ENCODE measurements at places on chromosomes 6 and 20.

GRCh38 chr6:37538107-37538506, 38.4 kb upstream of the CCDC167 start:
- no peak for DNase-seq

DNA sequence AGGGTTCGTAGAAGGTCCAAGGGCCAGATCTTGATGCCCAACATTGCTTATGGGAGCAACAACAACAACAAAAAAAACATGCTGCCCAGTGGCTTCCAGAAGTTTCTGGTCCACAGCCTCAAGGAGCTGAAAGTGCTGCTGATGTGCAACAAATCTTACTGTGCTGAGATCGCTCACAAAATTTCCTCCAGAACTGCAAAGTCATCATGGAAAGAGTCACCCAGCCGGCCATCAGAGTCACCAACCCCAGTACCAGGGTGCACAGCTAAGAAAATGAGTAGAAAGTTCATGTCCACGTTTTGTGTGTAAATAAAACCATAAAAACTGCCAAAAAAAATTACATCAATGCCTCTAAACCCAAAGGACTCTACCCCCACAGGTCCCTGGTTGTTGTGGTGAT, 3.8 kb downstream of the HLA-DPB1 start:
- DNase-seq: no peak

- DNase-seq: no peak
Measured at GRCh38 chr20:35307666-35308653, 15.7 kb upstream of the FAM83C start.

DNA sequence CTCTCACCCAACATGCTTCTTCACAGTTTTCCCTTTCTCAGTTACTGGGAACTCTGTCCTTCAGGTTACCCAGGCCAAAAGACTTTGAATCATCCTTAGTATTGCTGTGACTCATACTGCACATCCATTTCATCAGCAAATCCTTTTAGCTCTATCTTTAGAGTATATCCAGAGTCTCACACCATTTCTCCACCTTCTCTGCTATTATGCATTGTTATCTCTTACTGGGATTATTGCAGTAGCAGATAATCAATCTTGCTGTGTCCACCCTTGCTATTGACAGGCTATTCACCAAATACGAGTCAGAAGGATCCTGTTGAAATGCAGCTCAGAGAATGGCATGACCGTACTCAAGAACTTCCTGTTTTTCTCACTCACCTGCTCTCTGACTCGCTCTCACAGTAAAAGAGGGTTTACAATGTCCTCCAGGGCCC, 57.3 kb downstream of the BCKDHB start:
- no peak for DNase-seq

DNA sequence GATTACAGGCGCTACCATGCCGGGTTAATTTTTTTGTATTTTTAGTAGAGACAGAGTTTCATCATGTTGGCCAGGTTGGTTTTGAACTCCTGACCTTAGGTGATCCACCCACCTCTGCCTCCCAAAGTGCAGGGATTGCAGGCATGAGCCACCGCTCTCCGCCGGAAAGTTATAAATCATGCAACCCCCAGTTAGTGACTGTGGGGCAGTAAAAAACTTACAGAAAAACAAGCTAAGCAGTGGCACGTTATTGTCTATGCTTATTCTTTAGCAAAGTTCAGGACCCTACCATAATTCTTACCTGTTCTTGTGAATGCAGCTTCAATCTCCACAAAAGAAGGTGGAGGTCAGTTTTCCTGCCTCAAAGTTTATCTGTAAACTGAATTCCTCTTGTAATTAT, 47.5 kb upstream of the BTN3A2 start:
- DNase-seq: no peak

GRCh38 chr6:55694759-55695158, 115.8 kb upstream of the HMGCLL1 start:
- DNase-seq: no peak

DNA sequence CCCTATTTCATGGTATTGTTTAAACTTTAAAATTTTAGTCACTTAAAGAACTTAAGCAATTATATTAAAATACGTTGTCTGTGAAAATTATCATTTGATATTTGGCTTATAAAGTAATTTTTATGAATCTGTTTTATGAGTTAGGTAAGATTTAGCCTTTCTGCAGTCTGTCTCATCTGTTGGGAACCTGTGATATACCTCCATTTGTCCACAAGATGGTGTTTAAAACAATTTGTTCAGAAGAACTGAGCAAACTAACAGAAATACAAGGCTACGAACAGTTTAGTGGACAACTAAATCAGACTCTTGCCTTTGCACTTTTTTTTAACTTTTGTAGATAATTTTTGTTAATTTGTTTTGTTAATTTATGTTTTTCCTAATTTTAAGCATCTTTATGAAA, 92.4 kb downstream of the COL9A1 start:
- DNase-seq: no peak

DNA sequence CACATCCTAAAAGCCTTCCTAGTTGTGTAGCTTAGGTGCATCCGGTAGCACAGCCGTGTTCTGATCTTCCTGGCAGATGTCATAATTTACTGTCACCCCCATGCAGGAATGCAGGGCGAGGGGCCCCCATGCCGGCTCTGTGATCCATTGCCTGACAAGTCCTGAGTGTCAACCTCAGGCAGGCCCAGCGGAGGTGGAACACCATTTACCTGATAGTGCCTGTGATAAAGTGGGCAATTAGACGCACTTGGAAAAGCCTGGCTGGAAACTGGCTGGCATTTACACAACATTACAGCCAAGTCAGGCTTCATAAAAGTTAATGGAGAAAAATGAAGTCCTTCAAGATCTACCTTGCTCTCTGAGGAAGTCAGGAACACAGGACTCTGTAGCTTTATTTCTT, 521.4 kb upstream of the JAG1 start:
- no peak for DNase-seq

DNA sequence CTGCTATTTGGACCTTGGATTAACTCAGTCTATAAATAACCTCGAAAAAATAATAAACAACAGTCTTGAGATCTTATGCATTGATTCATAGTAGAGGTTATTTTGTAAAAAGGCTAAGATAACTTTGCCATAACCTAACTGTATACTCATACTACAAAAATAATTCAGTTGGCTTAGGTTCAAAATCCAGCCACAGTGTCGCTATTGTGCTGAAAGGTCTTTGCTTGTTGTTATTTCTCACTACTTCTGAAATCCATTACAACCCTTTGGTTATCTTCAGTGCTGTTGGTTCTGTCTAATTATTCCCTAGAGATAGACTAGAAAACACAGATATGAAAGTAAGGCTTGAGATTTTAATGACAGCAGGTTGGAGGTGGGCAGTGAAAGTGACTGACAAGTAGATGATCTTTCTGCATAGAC, 74.4 kb downstream of the MKKS start:
- DNase-seq: no peak

DNA sequence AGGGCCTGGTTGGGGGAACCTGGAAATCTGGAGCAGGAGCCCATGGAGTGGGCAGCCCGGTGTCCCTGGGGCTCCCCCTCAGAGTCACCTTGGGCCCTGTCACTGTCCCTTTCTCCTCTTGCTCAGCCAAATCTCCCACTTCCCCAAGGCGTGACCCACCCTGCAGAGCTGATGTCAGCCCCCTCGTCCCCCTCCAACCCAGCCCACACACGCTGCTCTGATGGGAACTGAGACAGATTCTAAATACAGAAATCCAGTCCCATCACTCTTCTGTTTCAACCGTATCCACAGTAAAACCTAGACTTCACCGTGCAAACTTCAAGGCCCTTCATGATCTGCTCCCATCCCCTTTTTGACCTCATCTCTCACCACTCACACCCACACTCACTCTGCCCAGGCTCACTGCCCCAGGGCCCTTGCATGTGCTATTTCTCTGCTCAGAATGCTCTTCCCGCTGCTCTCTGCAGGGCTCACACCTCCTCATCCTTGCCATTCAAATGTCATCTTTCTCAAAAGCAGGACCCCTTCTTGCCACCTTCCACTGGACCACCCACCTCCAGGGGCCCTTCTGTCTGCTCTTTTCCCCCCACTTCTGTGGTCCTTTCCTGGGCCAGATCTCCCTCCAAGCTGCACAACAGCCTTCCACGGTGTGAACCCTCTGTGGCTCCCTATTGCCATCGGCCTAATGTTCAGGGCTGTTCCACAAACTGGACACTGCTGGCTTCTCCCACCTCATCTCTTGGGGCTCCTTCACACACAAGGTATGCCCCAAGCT, 16.6 kb downstream of the TGM2 start:
- DNase-seq: no peak

DNA sequence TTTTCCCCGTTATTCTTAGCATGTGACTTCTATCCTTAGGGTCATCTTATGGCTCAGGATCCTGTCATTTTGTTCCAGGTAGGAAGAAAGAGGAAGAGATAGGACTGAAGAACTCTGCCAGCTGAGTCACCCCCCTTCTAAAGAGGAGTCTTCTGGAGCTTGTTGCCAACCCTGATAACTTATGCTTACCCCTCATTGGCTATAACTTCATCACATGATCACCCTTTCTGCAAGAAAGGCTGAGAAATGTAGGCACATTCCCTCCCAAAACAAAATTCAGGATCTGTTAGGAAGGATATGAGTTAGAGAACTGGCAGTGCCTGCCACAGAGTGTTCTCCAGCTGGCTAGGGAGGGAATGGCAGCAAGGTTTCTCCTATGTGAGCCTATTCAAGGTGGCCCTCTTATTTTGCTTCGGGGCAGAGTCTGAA, 35.6 kb downstream of the ARFGEF2 start:
- DNase-seq: no peak

DNA sequence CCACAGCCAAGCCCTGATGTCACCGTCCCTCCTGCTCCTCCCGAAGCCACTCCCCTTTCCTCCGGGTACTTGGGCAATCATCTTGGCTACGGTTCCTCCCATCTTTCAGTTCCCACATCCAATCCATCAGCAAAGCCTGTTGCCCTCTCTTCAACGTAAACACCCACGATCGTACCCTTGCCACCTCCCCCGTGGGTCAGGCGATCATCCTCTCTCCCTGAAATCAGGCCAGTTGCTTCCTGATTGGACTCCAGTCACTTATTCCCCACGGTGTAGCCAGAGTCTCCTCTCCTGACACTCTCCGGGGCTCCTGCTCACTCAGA, 44.5 kb downstream of the SULF2 start:
- no peak for DNase-seq

- DNase-seq: no peak
Measured at GRCh38 chr6:34151321-34152041, 5.6 kb upstream of the GRM4 start.

- DNase-seq: no peak
Measured at GRCh38 chr6:51570168-51570921, 517.1 kb downstream of the PKHD1 start.

- no peak for DNase-seq
Measured at GRCh38 chr20:33995053-33995831, 1.5 kb downstream of the RALY start.

DNA sequence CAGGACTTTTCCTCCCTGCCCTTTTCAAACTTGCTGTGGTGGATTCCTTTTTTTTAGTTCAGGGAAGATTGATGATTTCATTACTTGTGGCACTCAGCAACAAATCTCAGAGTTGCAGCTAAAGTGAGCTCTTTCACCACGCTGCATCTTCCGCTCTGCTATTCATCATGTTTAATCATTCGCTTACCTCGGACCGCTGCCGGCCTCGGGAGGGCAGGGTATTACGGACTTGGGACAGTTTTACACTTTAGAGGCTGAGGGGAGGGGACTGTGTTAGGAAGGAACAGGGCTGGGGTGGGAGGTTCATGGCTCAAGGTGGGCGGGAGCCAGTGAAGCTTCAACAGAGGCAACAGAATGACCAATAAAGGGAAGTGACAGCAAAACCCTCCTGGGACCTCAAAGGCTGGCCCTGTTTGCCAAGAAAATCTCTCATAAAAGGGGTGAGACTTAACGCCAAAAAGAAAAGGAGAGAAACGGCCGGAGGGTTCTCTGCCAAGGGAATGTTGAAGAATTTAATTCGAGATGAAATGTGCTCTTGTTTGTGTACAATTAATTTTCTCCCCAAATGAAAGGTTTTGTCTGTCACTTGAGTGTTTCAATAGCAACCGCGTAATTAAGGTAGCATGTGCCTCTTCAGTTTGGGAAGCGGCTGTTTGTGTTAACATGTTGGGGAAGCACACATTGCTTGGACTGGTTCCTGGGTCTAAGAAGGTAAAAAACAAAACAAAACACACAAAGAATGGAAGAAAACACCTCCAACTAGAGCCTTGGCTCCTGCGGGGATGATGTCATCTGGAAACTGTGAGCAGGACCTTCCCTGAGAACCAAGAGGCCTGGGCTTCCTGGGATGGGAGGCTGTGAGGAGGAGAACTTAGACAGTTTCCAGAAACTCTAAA, 72.5 kb upstream of the SULF2 start:
- DNase-seq: no peak

GRCh38 chr20:30598460-30599230, 658.8 kb upstream of the DEFB115 start:
- DNase-seq: no peak

- no peak for DNase-seq
Measured at GRCh38 chr20:33423141-33423834, 20.3 kb downstream of the SNTA1 start.

GRCh38 chr6:7454696-7455358, 65.2 kb downstream of the RIOK1 start:
- no peak for DNase-seq

DNA sequence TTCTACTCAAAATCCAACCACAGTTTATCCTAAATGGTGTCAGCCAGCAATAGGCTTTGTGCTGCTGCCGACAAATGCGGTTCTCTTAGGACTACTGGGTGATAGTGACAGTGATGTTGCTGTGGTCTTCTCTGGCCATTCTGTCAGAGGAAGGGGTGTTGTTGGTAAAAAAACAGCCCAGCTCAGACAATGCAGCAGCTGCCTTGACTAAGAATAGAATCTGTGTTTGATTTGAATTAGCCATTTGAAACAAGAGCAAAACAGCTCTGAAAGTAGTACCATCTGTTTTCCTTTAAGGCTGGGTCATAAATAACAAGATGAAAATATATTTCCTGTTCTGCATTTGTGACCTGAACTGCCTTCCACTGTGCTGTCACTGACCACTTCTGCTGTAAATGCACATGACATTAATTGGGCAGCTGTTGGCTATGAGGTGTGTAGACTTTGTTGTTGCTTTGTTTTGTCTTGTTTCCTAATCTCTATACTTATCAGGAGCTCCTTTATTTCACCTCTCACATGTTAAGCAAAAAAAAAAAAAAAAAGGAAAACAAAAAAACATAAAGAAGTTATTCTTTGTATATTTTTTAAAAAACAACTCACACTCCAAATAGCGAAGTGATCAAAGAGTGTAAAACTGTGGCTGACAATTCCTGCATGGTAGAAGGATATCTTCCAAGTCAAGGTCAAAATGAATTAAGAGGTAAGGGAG, 497.8 kb upstream of the ARID1B start:
- no peak for DNase-seq

- no peak for DNase-seq
Measured at GRCh38 chr6:122806291-122806690, 17.2 kb downstream of the SMPDL3A start.
